ENCODE measurements at places on chromosomes 3 and 15. TPM values are rescaled to one million over a fixed set of nuclear protein-coding genes. Genes with fewer than 3 reads are reported as not detected.

Gene CGNL1
- total RNA-seq: 2.2 TPM

Gene TIMP4
- total RNA-seq: 0.46 TPM

Gene APH1B
- total RNA-seq: 27.3 TPM

Gene STRC
- not detected for total RNA-seq

Gene KCNMB2
- total RNA-seq: not detected

Gene CADM2
- total RNA-seq: not detected

Gene HDAC11
- total RNA-seq: 11.3 TPM

Gene CLN6
- 34.9 TPM for total RNA-seq

Gene RASGRF1
- total RNA-seq: 1.4 TPM

Gene WNT5A
- 180 TPM for total RNA-seq

Gene PPP1R14D
- not detected for total RNA-seq

Gene TP63
- total RNA-seq: 0.06 TPM

Data from LHCN-M2 (cell line).